ENCODE measurements at places on chromosomes 2 and 18.

GRCh38 chr2:120316071-120316470 is 29.9 kb upstream of the INHBB start:
- DNase-seq: no peak

GRCh38 chr2:10028988-10029874 is 14.1 kb upstream of the KLF11 start:
- no peak for DNase-seq

DNA sequence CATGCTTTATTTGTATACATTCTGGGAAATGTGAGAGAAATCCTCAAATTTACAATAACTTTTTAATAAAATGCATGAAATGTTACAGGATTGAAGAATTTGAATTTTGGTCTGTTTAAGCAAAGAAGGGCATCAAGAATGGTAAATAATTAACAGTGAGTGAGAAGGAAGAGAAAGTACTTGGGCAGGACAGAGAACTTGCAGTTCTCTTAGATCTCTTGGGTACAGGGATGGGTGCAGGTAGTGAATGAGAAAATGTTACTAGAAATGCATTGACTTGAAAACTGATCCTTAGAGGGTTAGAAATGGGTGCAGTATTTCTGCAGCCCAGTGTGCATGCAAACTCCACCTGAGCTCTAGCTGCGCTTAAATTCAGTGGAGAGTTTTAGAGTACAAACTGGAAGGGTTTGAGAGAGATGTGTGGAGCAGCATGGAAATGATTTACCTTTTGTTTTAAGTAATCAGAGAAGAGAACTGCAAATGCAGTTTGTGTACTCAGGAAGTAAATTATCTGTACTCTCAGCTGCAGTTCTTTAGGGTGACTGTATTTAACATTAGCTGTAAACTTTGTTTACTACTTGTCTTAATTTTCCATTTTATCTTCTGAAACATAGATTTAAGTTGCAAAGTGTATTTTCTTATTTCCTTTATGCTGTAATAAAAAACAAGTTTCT is 51.0 kb upstream of the RAB27B start:
- DNase-seq: peak; percentile 1

- DNase-seq: no peak
Measured at GRCh38 chr2:42829671-42830440, 37.5 kb upstream of the HAAO start.

All from GM19239 (cell line).